NCI-H524 treated with DMSO at 0.1 percent for 48 hours (cell line): ENCODE measurements at places on chromosomes 1 and 21.

- no peak for DNase-seq
These were observed 248.3 kb upstream of the KAZN start for GRCh38 chr1:14350197-14350596.

- peak; percentile 29 for DNase-seq
These were observed 2.5 kb upstream of the APOBEC4 start for GRCh38 chr1:183655562-183656075.

- peak; percentile 74 for DNase-seq
These were observed 11.3 kb downstream of the NIPAL3 start for GRCh38 chr1:24426744-24427544.

- DNase-seq = no peak
These were observed 34.4 kb downstream of the KCNN3 start for GRCh38 chr1:154835531-154836324.

- DNase-seq = no peak
These were observed 74.9 kb upstream of the ANGPTL1 start for GRCh38 chr1:178945763-178946266.

- no peak for DNase-seq
These were observed 1.2 kb upstream of the ACOT11 start for GRCh38 chr1:54546651-54547401.

DNA sequence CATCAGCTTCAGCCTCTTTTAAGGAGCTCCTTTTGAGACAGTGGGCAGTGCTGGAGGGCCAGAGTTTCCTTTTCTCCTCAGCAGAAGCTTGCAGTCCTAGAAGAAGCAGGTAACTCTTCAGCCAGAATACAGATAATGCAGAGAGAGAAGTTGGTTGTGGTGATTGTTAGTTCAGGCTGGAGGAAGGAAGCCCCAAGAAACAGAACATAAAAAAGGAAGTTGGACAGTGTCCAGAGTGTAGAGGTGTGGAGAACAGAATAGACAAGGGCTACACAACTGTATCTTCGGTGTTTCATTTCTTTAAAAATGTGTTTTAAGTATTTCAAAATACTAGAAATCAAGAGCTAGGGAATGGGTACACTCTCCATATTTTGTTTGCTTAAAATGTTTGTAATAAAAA lies 6.4 kb upstream of the TACSTD2 start:
- no peak for DNase-seq

DNA sequence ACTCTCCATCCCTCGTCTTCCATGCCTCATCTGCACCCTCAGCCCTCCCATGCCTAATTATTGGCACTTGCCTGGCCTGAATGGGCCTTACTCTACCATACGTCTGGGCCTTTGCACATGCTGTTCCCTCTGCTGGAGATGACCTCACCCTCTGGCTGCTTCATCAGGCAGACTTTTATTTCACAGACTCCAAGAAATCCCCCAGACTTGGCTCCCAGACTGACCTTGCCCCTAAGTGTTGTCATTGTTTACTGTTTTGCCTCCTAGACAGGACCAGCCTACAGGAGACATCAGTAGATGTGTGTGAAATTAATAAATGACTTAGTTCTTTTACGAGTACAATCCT lies 5.2 kb upstream of the AHDC1 start:
- DNase-seq = no peak

- DNase-seq = no peak
These were observed 5.9 kb downstream of the CLCA2 start for GRCh38 chr1:86429835-86430234.

- DNase-seq = no peak
These were observed 33.6 kb downstream of the WNT2B start for GRCh38 chr1:112542206-112542973.

DNA sequence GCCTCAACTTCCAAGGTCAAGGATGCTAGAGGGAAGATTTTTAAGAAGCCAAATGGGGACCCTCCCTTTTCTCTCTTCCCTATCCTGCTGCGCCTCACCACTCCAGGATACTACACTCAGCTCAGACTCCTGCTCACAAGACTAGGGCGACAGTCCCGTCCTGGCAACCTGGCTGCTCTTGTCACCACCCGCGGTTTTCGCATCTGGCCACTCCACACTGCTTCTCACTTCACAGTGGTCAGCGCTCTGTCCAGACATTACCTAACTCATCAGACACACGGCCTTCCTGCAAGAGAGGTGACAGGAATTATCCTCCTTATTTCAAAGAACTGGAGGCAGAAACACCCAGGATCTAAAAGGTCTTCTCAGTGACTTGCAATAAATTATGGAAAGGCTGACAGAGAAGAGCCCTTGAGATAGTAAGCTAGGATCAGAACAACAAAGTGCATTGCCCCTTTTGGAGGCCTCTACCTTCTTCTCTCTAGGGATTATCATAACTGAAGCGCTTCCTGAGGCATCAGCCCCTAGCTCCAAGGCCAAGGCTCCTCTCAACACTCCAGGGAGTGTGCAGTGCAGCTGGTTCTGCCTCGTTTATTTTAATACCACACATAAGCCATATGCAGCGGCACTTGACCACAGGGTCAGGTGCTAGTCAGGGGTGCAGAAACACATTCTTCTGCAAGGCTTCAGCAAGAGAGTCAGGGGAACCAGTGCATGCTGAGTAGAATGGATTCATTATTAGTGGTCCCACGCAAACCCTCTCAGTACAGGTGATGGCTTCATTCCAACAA lies 41.9 kb downstream of the ASTN1 start:
- peak; percentile 95 for DNase-seq

- no peak for DNase-seq
These were observed 3.5 kb upstream of the ZSCAN20 start for GRCh38 chr1:33468967-33469366.

- no peak for DNase-seq
These were observed 429.5 kb downstream of the NPHP4 start for GRCh38 chr1:5562769-5563168.

DNA sequence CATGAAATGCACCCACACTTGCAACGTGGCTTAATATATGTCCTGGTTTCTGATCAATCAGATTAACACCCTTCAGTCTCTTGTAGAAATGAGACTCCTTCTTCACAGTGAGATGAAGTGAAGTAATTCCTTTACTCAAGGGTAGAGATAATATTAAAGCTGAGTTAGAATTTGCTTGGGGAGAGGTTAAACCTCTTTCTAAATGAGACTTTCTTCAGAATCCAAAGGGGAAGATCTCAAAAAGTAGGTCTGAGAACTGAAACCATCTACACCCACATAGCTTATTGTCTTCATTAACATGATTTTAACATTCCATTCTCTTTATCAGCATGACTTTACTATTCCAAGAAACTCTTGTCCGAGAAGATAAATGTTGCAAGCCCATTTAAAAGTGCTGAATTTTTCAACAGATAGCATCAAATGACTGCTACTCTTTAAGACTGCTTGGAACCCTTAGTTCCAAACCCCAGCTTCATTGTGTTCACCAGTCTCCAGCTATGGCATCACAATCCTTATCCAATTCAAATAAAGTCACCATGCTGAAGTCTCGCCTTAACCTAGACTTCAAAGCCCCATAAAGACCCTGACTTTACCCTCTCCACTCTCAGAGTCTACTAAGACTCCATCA lies 19.2 kb upstream of the TRAF3IP3 start:
- DNase-seq = no peak

DNA sequence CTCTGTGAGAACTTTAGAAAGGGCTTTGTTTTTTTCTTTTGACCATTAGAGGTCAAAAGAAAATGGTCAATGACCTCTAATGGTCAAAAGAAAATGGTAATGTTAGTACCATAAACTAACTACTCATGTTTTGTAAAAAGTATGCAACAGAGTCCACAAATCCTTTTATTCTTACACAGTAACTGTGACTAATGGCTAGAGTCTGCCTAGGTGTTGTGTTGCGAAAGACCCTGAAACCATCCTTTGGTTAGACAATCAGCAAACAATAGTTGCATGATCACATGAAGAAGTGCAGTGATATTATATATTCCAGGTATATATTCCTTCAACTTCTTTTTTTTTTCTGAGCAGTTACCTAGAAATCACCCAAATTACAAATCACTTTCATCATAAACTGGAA lies 40.9 kb downstream of the NEGR1 start:
- no peak for DNase-seq

- peak; percentile 24 for DNase-seq
These were observed 13.4 kb upstream of the NOS1AP start for GRCh38 chr1:162056043-162056442.

GRCh38 chr1:56709269-56709880 lies 64.3 kb downstream of the PRKAA2 start:
- DNase-seq = no peak

DNA sequence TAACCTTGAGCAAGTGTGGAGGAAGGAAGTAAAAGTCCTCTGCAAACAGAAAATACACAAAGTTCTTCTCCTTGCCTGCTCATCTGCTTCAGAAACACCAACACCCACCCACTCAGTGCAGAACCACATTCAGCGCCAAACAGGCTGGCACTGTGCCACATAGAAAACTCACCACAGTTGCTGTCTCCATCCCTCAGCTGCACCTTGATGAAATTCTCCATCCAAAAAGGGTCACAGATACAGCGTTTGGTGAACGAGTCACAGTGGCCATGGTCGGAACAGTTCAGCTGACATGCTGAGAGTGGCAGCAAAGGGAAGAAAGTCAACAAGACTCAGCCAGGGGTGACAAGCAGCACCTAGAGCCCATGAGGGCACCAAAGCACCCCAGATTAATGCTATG lies 114.5 kb downstream of the KIAA0319L start:
- no peak for DNase-seq

- DNase-seq = no peak
These were observed 23.8 kb upstream of the ECE1 start for GRCh38 chr1:21313886-21314721.
